ENCODE measurements at places on chromosomes 12 and 14.

DNA sequence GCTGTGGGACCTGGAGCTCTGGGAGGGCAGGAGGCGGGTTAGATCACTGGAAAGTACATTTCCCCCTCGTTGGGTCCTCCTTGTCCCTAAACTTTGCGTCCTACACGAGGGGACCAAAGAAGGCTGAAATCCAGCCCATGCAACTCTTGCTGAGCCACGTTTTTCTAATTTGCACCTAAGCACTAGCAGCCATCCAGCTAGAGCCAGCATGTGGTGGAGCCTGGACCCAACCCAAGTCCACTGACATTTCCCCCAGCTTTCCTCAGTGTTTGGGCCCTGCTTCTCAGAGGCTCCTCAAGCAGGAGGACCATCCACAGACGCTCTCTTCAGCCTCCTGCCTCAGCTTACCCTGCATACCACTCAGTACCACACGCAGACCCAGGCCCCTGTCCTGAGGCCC is 49.7 kb downstream of the TSPAN11 start:
- DNase-seq = no peak

DNA sequence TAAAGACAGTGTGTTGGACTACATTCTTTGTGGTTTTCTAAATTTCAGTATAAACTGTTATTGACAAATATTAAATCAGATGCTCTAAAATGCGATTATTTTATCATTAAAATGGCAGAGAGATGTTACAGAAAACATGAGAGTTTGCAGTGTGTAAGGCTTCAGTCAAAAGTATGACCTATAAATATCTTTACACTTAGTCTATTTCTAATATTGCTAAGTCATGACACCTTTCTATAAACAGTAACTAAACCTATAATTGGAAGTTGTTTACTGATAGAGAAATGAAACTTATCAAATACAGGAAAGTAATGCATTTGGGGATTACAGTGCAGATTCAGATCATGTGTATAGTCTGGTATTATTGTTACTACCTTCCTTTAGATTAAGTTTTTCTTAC is 68.9 kb upstream of the YARS2 start:
- no peak for DNase-seq

GRCh38 chr14:35374263-35374712 is 30.3 kb downstream of the NFKBIA start:
- no peak for DNase-seq

GRCh38 chr12:110742096-110742717 is 484 bp downstream of the PPP1CC start:
- DNase-seq = peak; percentile 57

GRCh38 chr12:4118601-4119156 is 154.9 kb upstream of the CCND2 start:
- no peak for DNase-seq

GRCh38 chr14:93527203-93527607 is 96.5 kb downstream of the UNC79 start:
- DNase-seq = no peak

DNA sequence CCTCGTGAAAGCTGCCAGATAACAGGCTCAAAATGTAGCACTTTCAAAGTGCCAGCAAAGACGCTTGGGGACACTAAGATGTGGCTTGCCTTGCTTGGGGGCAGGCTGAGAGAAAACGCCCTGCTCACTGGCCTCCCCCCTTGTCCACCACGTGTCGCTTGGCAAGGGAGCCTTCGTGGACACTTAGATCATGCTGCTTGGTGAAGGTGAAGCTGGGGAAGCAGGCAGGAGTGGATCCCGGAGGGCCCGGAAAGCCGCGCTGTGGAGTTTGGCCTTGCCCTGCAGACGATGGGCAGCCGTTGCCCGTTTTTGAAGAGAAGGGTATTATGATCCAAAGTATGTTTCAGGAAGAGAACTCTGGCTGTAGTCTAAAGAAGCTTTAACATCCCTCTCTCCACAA is 53.4 kb upstream of the BDKRB2 start:
- DNase-seq = no peak

GRCh38 chr14:60350366-60350720 is 101.3 kb downstream of the PPM1A start:
- DNase-seq = no peak

GRCh38 chr12:99147130-99147529 is 500.4 kb upstream of the GARIN6 start:
- DNase-seq = no peak

DNA sequence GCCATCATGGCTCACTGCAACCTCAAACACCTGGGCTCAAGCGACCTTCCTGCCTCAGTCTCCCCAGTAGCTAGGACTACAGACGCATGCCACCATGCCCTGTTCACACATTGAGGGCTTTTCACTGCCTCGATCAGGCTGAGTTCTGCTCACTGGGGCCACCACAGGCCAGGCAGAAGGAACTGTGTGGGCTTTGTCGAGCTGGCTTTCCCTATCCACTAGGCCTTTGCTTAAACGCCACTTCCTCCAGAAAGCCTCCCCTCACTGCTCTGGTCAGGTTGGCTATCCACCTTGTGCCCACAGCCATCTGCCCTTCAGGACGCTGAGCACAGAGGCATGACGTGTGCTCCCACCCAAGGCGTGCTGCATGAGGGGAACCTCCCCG is 45.2 kb downstream of the MLXIP start:
- DNase-seq = no peak

GRCh38 chr14:105856676-105857219 is 330.4 kb downstream of the TMEM121 start:
- DNase-seq = no peak

DNA sequence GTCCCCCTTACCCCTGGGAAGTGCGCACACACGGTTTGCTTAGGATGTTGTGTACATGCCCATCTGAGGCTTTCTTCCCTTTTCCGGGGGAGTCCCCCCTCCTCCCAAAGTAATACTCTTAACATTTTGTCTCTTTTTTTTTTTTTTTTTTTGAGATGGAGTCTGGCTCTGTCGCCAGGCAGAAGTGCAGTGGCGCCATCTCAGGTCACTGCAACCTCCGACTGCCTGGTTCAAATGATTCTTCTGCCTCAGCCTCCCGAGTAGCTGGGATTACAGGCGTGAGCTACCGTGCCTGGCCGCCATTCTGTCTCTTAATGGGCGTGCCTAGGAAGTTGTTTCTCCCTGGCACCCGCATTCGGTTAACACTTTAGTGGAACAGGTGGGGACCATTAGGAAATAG is 4.5 kb upstream of the GMFB start:
- no peak for DNase-seq

DNA sequence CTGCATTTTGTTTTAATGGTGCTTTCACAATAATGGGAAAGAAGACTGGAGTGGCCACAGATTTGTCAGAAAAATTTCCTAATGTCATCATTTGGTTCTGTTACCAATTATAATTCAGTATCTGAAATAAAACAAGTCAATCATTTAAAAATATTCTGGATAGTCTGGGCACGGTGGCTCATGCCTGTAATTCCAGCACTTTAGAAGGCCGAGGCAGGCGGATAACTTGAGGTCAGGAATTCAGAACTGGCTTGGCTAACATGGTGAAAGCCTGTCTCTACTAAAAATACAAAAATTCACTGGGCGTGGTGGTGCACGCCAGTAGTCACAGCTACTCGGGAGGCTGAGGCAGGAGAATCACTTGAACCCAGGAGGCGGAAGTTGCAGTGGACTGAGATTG is 4.0 kb upstream of the LIMA1 start:
- no peak for DNase-seq

GRCh38 chr12:5438671-5439200 is 6.8 kb downstream of the NTF3 start:
- DNase-seq = no peak

GRCh38 chr12:115324949-115325593 is 641.1 kb upstream of the TBX3 start:
- DNase-seq = peak; percentile 27

DNA sequence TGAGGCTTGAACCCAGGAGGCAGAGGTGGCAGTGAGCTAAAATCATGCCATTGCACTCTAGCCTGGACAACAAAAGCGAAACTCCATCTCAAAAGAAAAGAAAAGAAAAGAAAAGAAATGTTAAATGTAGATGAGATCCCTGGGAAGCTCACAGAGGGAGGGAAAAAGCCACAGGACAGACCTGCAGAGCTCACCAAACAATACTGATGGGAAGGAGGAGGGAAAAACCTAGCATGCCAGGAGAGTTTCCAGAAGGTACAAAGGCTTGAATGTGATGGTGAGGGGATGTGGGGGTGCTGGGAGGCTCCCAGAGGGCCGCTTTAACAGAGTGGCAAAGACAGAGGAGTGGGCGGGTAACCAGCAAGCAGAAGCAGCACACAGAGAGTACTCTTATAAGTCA is 72.3 kb downstream of the PTPN21 start:
- no peak for DNase-seq

GRCh38 chr12:6607751-6608591 is 792 bp upstream of the CHD4 start:
- peak; percentile 71 for DNase-seq

GRCh38 chr14:74962493-74962892 is 7.1 kb upstream of the PGF start:
- DNase-seq = no peak

DNA sequence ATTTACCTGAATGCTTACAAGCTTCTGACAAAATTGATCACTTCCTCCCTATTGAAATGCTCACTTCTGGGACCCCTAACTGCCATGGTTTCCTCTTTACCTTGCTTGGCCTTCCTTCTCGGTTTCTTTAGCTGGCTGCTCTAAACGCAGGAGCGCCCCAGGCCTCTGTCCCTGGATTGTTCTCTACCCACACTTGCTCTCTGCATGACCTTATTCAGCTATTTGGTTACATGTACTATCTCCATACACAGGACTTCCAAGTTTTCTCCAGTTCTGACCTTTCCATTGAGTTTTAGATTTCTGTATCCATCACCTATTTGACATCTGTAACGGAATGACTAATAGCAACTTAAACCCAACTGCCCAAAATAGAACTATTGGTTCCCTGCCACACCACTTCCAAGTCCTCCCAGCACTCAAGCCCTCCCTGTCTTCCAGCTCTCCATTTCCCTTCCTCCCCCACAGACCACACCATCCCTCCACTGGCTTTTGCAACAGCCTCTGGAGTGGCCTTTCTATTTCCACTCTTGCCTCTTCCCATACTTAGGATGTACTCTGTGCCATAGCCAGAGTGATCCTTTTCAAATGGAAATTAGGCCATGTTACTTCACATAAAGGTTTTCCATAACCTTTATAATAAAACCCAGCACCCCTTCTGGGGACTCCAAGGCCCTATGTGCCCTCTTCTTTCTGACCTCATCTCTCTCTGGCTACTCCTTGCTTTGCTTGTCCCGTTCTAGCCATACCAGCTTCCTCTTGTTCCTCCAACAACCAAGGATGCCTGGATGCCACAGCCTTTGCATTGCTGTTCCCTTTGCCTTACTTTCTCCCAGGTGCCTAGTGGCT is 202.2 kb downstream of the AEBP2 start:
- no peak for DNase-seq

GRCh38 chr12:88017964-88018363 is 11.2 kb downstream of the C12orf50 start:
- no peak for DNase-seq

- no peak for DNase-seq
These were observed 10.1 kb upstream of the C14orf39 start for GRCh38 chr14:60495946-60496345.

- no peak for DNase-seq
These were observed 530 bp downstream of the APAF1 start for GRCh38 chr12:98645572-98646067.

- peak; percentile 7 for DNase-seq
These were observed 80.7 kb downstream of the NTF3 start for GRCh38 chr12:5512601-5512970.

DNA sequence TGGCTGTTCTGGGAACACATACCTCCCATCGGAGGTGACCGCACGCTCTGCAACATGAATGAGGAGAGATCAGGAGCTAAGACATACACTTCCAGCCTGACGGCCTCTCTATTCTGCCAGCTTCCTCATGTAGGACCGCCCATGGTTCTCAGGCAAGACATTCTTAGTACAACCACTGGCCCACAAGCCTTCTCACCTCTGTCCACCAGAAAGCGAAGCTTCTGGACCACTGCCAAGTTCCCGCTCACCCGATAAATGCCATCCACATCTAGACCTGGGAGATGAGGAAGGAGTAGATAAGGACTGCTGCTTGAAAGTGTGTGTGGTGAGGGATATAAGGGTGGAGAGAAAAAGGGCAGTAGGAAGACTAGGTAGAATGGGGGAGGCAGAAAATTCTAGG is 5.2 kb downstream of the ARHGAP9 start:
- DNase-seq = no peak

DNA sequence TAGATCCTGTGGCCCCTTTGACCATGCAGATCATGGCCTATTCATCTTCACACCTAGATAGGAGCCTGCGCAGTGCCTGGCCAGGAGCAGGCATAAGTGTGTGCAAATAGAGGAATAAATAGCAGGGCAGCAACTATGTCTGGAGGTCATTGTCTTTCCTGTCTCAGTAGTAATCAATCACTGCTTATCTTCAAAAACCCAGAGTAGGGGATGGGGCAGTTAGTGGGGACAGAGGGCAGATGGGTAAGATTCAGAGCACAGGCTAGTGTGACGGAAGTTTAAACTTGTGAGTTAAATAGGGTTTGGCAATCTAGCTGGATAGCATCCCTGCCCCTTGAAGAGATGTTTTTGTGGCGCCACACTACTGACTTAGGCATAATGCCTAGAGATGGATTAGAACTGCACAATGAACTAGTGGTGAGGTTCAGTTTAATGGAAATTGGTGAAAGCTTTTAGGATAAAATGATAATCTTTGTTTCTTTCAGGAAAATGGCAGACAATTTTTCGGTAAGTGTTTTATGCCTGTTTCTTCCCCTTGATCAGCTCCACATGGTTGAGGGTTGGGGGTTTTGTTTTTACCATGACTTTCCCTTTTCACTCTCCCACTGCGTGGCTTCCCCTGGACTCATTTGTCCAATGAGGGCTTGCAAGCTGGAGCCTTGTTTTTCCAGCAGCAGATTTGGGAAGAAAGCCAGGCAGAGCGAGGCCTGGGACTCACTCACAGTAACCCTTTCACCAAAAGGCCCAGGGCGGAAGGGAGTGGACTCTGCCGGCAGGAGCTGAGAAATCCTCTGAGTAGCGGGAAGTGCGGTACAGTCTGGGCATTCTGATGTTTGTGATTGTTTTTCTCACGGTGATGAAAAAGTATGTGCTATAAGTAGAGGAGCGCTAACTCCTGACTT is 8.1 kb downstream of the LGALS3 start:
- DNase-seq = peak; percentile 56

- DNase-seq = peak; percentile 61
These were observed 1.6 kb upstream of the INF2 start for GRCh38 chr14:104687601-104688504.

DNA sequence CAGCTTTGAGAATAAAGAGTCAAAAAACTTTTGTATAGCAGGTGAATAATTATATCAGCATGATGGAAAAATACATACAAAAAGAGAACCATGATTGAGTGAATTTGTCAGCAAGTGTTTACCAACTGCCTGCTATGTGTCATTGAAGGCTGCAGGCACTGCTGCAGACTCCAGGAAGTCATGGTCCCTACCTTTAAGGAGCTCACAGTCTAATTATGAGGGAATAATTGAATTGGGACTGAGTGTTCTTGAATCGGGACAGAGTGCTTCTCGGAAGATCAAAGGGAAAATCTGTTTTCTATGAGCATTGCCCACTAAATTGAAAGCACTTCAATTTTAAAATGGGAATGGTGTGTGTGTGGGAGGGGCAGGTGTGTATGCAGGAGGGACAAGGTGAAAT is 9.5 kb downstream of the OR10AD1 start:
- no peak for DNase-seq

- DNase-seq = no peak
These were observed 612.5 kb upstream of the TMEM132C start for GRCh38 chr12:127654383-127654985.

Measured in breast epithelium (tissue), 4 donors.